ENCODE measurements at places on chromosomes 6 and 20.
A peak's percentile ranks its signal among the peaks of the same experiment; 100 is the strongest.

DNA sequence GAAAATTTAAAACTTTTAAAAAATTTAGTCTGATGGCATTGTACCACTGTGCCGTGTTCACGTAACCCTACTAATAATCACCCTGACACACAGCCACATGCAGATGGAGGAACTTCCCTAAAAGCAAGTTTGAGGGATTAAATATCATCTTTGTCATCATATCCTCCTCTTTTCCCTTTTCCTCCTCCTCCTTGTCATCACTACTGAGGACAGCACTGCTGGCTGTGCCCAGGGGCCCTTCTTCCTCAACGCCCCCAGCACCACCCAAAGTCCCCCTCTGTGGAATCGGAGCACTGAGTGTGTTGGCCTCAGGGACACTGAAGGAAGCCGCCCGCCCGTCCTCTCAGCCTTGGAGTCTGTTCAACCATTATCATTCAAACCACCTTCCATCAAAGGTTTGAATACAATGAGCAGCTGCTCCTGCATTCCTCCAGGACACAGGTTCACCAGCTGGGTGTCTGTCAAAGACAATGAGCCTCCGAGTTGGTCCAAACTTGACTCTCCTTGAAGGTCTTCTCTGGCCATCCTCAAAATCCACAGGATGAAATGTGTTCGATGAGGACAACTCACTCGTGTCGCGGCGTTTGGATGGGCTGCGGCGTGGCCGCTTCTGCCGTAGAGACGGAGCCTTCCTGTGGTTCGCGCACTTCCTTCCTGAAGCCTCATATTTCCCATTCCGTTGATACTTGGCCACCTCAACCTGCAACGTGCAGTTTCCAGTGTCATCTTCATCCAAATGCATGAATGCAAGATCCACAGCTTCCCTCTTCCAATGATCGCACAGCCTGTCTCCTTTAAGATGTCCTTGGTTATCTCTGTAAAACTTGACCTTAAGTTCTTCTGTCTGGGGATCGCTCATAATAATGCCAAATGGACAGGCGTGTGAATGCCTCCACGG lies 23.3 kb downstream of the NQO2 start:
- DNase-seq, result no peak

DNA sequence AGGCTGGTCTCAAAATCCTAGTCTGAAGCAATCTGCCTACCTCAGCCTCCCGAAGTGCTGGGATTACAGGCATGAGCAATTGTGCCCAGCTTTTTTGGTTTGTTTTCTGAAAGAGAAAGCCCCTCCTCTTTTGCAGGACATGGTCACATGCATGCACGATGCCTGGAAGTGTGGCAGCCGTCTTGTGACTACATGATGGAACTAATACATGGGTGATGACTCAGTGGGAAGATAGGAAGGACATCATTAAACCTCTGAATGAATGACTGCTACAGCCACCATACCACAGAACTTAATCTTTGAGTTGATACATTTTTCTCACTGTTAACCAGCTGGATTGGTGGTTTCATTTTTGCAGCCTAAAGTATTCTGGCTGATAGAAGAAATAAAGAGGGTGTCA lies 13.4 kb upstream of the CTNNBL1 start:
- DNase-seq, result no peak

DNA sequence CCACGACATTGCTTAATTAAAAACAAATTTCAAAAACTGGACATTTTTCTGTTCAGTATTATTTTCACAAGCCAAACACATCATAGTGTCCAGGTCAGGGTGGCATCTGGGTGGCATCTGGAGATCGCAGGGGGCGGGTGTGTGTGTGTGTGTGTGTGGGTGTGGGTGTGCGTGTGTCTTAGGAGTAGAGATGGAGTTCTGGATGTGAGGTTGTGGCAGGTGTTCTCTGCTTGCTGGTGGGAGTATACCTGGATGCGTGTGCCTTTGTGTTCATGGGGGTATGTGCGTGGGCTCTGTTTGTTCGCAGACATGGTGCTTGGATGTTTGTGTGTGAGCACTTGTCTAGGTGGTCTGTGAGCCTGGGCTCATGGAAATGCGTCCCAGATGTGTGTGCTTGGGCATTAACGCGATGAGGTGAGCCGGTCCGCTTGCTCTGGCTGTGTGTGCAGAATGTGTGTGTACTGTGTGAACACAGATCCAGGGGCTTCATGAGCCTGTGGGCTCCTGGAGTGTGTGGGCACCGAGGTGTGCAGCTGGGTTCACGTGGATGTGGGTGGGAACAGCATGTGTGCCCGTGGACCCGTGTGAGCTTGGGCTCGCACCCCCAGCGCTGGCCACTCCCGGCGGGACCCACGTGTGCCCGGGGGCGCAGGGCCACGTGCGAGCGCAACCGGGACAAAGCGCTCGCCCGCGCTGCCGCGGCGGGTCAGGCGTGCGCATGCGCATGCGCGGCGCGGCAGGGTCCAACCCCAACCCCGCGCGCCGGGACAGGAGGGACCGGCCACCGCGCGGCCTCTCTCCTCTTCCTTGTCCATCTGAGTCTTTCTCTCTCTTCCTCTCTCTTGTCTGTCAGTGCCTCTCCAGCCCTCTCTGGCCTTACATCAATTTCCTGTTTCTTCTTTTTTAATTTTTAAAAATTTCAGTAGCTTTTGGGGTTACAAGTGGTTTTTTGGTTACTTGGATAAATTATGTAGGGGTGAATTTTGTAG lies 60.4 kb downstream of the SRC start:
- no peak for DNase-seq

DNA sequence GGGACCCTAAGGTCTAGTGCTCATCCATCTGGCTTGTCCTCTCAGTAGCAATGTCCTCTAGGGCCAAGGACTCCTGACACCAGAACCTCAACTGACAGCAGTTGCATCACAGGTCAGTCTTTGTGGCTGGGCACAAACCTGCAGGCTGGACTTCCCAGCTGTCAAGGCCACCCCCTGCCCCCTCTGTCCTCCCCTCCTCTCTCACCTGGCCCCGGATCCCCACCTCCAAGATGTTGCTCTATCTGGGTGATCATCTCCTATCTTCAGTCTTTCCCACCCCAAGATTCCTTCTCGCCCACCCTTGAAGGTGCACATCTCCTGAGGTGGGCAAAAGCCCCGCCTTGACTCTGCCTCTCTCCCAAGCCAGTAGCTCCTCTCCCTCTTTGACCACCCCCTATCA lies 131.8 kb upstream of the SRSF6 start:
- DNase-seq, result no peak

DNA sequence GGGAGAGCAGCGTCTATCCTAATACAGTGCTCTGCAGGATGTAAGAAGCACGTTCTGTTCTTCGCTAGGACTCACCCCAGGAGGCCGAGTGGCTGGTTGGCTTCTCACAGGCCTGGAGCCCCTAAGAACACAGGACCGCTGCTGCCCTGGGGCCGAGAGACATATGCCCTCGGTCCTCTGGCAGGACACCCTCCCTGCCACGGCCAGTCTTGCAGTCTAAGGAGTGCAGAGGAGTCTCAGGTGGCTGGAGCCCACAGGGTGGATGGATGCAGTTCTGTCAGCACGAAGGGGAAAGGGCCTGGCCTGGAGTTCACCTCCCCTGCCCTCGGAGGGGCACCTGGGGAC lies 96.5 kb downstream of the SMOC2 start:
- DNase-seq, result no peak

GRCh38 chr20:8903655-8904605 lies 165.0 kb upstream of the PLCB4 start:
- DNase-seq, result no peak

DNA sequence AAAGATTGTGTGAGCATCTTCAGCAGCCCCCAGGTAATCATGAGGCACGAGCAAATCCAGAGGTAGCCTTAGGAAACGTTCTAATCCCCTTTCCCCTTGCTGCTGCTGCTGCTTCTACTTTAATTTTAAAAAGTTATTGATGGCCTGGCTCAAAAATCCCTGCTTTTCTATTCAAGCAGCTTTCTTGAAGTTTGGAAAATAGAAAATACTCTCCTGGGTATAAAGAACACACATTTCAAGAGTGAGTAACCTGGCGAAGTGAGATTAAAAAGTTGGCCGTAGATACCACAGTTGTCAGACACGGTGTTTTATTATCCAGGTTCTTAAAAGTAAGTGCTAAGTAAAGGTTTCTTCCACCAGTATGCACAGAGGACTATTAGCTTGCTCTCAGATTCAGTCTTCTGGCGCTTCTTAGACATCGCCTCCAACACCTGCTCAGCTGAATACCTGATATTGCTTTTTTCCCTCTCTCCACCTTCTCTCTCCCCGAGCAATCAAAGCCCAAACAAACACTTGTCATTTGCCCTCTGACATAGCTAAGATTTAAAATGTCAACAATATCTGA lies 150.7 kb downstream of the EDN3 start:
- no peak for DNase-seq

- no peak for DNase-seq
Observed at GRCh38 chr6:163835439-163836171, 421.1 kb downstream of the QKI start.

DNA sequence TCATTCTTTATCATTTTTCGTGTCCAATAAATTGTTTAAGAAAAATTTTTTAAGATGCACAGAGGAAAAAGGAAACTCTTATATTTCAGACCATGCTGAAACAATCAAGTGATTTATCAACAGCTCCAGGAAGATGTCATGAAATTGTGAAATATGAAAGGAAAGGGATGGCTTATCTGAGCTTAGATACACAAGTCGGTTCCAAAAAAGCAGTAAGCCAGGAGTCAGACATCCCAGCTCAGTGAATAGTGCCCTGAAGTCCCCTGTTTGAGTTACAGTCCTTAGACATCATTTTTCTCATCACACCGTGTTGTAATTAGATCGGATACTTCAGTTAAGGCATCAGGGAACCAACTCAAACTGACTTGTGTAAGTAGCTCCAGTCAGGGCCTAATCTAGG lies 91.0 kb upstream of the SSTR4 start:
- no peak for DNase-seq

GRCh38 chr20:49281059-49281912 lies 3.4 kb upstream of the ZNFX1 start:
- DNase-seq, result no peak

- no peak for DNase-seq
Observed at GRCh38 chr20:5041433-5041832, 40.1 kb upstream of the SLC23A2 start.

DNA sequence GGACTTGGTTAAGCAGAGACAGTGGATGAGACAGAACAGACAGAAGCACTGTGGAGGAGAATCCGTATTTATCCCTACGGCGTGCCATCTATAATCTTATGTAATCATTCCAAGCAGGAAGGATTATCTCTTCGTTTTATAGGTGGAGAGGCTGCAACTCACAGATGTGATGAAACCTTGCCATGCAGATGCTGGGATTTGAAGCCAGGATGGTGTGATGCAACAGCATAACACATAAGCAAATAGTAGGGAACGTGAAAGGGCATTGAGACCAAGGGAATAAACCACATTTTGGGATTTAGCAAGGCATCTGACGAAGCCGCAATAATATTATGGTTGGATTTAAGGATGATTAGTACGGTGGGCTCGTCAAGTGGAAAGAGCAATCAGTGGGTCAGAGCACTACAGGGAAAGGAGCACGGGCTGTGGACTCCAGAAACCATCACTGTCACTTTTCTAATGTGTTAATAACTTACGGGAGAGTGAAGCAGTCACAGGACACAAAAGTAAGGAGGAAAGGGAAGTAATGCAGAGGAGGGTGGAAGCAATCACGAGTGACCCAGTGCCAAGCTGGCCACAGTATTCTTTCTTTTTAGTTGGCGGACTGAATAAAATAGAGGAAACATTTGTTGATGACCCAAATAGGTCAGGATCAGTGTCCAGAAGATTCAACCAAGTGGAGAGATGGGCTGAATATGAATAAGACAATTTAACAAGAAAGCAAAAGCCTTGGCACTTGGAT lies 119.6 kb upstream of the EDN1 start:
- DNase-seq, result no peak

GRCh38 chr20:2768632-2769015 lies 31.8 kb downstream of the CPXM1 start:
- DNase-seq, result no peak

GRCh38 chr6:33816911-33817310 lies 13.1 kb upstream of the MLN start:
- no peak for DNase-seq

DNA sequence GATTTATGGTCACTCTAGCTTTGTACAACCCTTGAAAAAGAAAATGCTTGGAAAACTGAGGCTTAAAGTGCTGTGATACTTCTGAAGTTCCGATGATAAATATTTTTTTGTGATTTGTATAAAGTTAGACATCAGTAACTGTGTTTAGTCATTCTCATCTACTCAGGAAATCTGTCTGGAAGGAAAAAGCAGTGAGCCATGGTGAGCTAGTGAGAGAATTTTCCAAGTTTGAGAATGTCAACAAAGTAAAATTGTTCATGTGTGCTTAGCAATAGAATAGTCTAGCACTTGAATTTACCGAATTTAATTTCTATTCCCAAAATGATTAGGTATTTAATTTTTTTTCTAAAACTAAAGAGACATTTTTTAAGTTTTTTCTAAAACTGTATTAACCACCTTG lies 41.3 kb upstream of the PLCB4 start:
- no peak for DNase-seq

DNA sequence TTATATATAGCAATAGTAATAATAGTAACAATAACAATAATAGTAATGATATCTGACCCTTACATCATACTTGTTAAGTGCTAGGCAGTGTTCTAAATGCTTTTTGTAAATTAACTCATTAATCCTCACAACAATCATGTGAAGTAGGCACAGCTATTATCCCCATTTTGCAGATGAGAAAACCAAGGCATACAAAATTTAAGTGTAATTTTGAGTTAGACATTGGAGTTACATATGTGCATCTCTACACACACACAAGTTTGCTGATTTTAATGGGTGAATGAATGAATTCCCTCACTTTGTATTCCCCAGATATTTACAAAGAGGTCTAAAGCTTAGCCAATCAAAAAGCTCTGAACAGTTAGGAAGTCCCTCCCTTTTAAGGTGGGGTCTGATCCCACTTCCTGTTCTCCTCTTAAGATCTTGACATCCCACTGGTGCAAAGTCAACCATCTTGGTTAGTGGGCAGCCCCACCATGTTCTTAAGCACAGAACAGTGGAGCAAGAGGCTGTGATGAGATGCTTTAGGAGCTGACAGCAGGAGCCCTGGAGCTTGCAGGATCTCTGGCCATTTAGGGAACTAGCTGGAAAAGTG lies 85.3 kb upstream of the FOXP4 start:
- no peak for DNase-seq

GRCh38 chr6:134442073-134442472 lies 124.2 kb upstream of the SGK1 start:
- DNase-seq, result no peak

DNA sequence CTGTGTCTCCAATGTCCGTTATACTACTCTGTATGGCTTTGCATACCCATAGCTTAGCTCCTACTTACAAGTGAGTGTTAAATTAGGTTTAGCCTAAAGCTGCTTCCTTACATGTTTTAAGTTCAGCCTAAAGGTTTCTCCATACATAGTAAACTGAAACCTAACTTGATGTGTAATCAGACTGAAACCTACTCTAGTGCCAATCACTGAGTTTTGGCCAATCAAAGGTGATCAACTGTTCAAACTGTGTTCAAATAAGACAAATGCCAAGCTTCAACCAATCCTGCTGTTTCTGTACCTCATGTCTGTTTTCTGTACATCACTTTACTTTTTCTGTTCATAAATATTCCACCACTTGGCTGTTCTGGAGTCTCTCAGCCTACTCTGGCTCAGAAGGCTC lies 20.0 kb downstream of the HLA-DOA start:
- DNase-seq, result no peak

GRCh38 chr6:5453546-5453945 lies 192.2 kb downstream of the FARS2 start:
- peak; percentile 55 for DNase-seq

GRCh38 chr6:129481706-129482105 lies 228.3 kb downstream of the ARHGAP18 start:
- no peak for DNase-seq
